ENCODE measurements at places on chromosomes 13 and 19. TPM values are rescaled to one million over a fixed set of nuclear protein-coding genes. Genes with fewer than 3 reads are reported as not detected.

MYH14 gene
- 8.8 TPM for total RNA-seq

ZMYM2 gene
- 86.2 TPM for total RNA-seq

NALCN gene
- total RNA-seq: 0.17 TPM

GJA3 gene
- total RNA-seq: not detected

TTC9B gene
- not detected for total RNA-seq
